Small intestine (tissue), 16 donors: ENCODE measurements at places on chromosomes 4 and X. TPM values are rescaled to one million over a fixed set of nuclear protein-coding genes. Genes with fewer than 3 reads are reported as not detected.

Gene LNX1
- 13.7 TPM for polyA plus RNA-seq

Gene PARM1
- polyA plus RNA-seq: 1.4 TPM

Gene PGAM4
- polyA plus RNA-seq: not detected

Gene FGG
- polyA plus RNA-seq: 143 TPM

Gene SRPX2
- 5.0 TPM for polyA plus RNA-seq

Gene RBPJ
- polyA plus RNA-seq: 20.8 TPM

Gene HTN3
- not detected for polyA plus RNA-seq

Gene SLC2A9
- polyA plus RNA-seq: 34.4 TPM

Gene AMMECR1
- 4.9 TPM for polyA plus RNA-seq

Gene ANXA10
- not detected for polyA plus RNA-seq

Gene TSPAN7
- polyA plus RNA-seq: 53.6 TPM

Gene CFAP99
- polyA plus RNA-seq: 0.67 TPM

Gene NXF2
- polyA plus RNA-seq: 0.03 TPM

Gene OSTC
- polyA plus RNA-seq: 270 TPM

Gene F8A3
- polyA plus RNA-seq: 3.8 TPM

Gene ARHGEF9
- polyA plus RNA-seq: 16.5 TPM

Gene ADH1A
- polyA plus RNA-seq: 6.9 TPM

Gene BGN
- 3.1 TPM for polyA plus RNA-seq

Gene ARL9
- polyA plus RNA-seq: 0.35 TPM

Gene TIGD2
- polyA plus RNA-seq: 5.6 TPM

Gene SYN1
- polyA plus RNA-seq: not detected
